GM12878 (cell line): ENCODE measurements at places on chromosomes 1 and 21. TPM values are rescaled to one million over a fixed set of nuclear protein-coding genes. Genes with fewer than 3 reads are reported as not detected.

MPL gene
- not detected in 2 replicates for total RNA-seq

- no peak for DNase-seq
- H3K4me3 ChIP-seq: no peak overlapping the region
Observed at GRCh38 chr1:15381805-15382204, 27.9 kb upstream of the EFHD2 start.

CYB5RL gene
- total RNA-seq: 8.7 and 11.2 TPM in 2 replicates

C1orf94 gene
- total RNA-seq: not detected in 2 replicates

DNA sequence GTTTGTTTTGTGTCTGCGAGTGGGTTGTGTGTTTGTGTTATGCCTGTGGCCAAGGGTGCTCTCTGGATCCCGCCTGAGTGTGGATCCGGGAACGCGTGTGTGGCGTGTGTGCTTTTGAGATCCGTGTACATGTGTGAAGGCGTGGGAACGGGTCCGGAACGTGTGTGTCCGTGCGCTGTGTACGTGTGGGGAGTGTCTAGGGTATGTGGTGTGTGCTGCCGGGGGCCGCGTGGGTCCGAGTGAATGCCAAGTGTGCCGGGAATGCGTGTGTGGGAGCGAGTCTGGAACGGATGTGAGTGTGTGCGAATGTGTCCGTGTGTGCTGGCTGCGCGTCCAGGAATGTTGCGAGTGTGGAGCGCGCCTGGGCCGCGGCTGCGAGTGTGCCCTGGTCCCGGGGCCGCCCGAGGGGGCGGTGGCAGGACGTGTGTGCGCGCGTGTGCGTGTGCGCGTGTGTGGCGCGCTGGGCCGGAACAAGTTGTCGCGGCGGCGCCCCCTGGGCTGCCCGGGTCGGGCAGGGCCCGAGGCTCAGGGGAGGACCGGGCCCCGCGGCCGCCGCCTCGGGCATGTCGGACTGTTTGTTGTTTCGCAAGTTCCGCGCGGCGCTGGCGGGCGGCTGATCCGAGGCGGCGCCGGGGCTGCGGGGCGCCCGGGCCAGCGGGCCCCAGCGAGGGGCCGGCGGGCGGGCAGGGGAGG, 953 bp downstream of the PTPRU start:
- H3K27ac ChIP-seq: no peak overlapping the region
- DNase-seq: no peak
- no peak overlapping the region for H3K4me3 ChIP-seq
- no peaks in the 10 kb centered on the region for H3K36me3 ChIP-seq

MXRA8 gene
- total RNA-seq: 0.29 and 0.54 TPM in 2 replicates

DNA sequence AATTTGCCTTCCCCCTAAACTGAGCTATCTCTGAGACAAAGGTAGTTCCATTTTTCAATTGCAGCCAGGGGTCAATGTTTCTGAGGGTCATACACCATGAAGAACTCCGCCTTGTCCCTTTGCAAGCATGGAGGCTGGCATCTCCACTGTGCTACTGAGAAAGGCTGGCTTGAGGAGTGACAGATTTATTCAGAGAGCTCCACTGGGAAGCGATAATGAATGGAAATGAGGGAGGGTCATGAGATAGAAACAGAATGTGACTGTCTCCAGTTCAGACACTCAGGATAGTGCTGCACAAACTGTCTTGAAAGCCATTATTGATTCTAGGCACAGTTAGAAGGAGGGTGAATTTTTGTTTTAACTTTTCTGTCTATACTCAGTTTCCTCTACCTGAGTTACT, 197.5 kb downstream of the ZNF326 start:
- no peak overlapping the region for H3K27ac ChIP-seq
- no peaks in the 10 kb centered on the region for H3K4me1 ChIP-seq
- DNase-seq: no peak
- H3K4me3 ChIP-seq: no peak overlapping the region
- no peaks in the 10 kb centered on the region for H3K27me3 ChIP-seq

- H3K36me3 ChIP-seq: no peaks in the 10 kb centered on the region
- peaks cover 4% of the 10 kb centered on the region; the same call in 1 of the 2 replicates for H3K4me1 ChIP-seq
Observed at GRCh38 chr1:34929853-34930701, 627 bp upstream of the DLGAP3 start.

GRCh38 chr1:238642231-238642630, 744.1 kb upstream of the CHRM3 start:
- no peak overlapping the region for H3K27ac ChIP-seq
- no peaks in the 10 kb centered on the region for H3K27me3 ChIP-seq
- no peak overlapping the region for H3K4me3 ChIP-seq
- DNase-seq: no peak
- no peaks in the 10 kb centered on the region for H3K36me3 ChIP-seq

CHODL gene
- total RNA-seq: 0.19 and 0.28 TPM in 2 replicates

DNA sequence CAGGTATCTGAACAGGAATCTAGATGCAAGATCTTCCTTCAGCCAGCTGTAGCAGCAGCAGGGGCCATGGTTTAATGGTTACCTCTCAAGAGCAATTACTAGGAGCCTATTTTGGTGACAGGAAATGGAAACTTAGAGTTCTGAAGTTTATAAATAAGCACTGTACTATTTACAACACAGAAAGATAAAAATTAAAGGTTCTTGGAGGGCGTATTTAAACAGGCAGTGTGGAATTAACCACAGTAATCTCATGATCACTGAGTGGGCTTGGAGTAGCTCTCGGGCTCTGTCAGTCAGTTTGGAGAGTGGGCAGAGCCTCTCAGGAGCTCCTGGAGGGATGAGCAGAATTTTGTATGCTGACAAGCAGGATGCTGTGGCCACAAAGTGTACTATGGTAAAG, 10.2 kb upstream of the FCRL5 start:
- H3K36me3 ChIP-seq: no peaks in the 10 kb centered on the region
- H3K4me3 ChIP-seq: peak overlapping the region; percentile 40; the same call in 1 of the 2 replicates
- H3K27me3 ChIP-seq: no peaks in the 10 kb centered on the region
- 0 out of 2 replicates have a peak overlapping the region, but pooled peaks have one; percentile 1 for H3K27ac ChIP-seq

- H3K27me3 ChIP-seq: no peaks in the 10 kb centered on the region
- no peaks in the 10 kb centered on the region for H3K36me3 ChIP-seq
- H3K27ac ChIP-seq: no peak overlapping the region
Observed at GRCh38 chr1:68167211-68167610, 65.1 kb downstream of the WLS start.

GRCh38 chr21:26499495-26499894, 73.6 kb downstream of the CYYR1 start:
- H3K27me3 ChIP-seq: no peaks in the 10 kb centered on the region
- no peak overlapping the region for H3K4me3 ChIP-seq
- no peaks in the 10 kb centered on the region for H3K4me1 ChIP-seq

DNA sequence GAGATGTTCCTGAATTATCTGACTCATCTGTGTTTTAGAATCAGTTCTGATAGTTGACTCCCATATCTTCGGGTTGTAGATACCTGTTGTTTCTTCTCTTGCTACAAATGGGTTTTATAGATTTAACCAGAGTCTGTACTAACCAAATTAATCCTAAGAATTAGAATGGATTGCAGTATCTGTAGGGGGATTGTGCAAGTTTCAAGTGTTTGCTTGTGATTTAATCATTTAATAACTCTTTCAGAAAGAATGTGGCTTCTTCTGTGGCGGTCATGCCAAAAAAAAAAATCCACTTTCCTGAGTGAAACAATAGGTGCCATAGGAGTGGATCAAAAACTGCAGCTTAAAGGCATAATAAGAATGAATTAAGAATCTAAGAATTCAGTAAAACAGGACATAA, 9.4 kb downstream of the IPO9 start:
- H3K27me3 ChIP-seq: no peaks in the 10 kb centered on the region
- H3K36me3 ChIP-seq: no peaks in the 10 kb centered on the region; the same call in 1 of the 2 replicates
- DNase-seq: no peak
